ENCODE measurements at places on chromosomes 11 and 22.

DNA sequence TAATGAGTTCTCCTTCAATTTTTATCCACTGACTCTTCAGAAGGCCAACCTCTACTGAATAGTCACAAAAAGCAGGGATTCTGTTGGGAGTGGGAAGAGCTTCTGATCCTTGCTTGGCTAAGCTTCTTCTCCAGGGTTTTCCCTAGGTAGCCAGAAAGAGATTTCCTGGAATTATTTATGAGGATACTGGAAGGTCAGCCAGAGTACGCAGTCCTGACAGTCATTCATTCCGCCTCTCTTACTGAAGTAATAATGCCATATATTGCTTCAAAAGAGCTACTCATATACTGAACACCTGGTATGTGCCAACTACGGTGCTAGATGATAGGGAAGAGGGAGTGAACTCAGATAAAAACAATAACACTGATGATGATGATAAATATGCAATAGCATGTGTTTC is 116.1 kb downstream of the CCDC34 start:
- no peaks in the 10 kb centered on the region for H3K4me1 ChIP-seq
- peaks cover 3% of the 10 kb centered on the region for H3K27me3 ChIP-seq
- H3K4me3 ChIP-seq = no peak overlapping the region
- no peak overlapping the region for H3K27ac ChIP-seq
- DNase-seq = no peak
- H3K36me3 ChIP-seq = no peaks in the 10 kb centered on the region

- no peak overlapping the region for H3K27ac ChIP-seq
- no peaks in the 10 kb centered on the region for H3K36me3 ChIP-seq
- peaks cover 4% of the 10 kb centered on the region for H3K4me1 ChIP-seq
- H3K27me3 ChIP-seq = peaks cover 5% of the 10 kb centered on the region
- DNase-seq = peak; percentile 61
- H3K4me3 ChIP-seq = peak overlapping the region; percentile 30
Measured at GRCh38 chr11:72471005-72471898, 36.9 kb upstream of the CLPB start.

GRCh38 chr11:59501931-59502330 is 1.4 kb upstream of the OR4D11 start:
- H3K4me3 ChIP-seq = no peak overlapping the region
- DNase-seq = no peak
- no peak overlapping the region for H3K27ac ChIP-seq
- peaks cover 2% of the 10 kb centered on the region for H3K36me3 ChIP-seq
- H3K4me1 ChIP-seq = no peaks in the 10 kb centered on the region

- H3K27me3 ChIP-seq = no peaks in the 10 kb centered on the region
- peaks cover 2% of the 10 kb centered on the region for H3K4me1 ChIP-seq
- DNase-seq = no peak
- no peak overlapping the region for H3K27ac ChIP-seq
Measured at GRCh38 chr11:104624021-104624420, 274.2 kb downstream of the CASP12 start.

- no peak overlapping the region for H3K4me3 ChIP-seq
- H3K36me3 ChIP-seq = no peaks in the 10 kb centered on the region
- DNase-seq = no peak
- peaks cover 23% of the 10 kb centered on the region for H3K4me1 ChIP-seq
- H3K27ac ChIP-seq = no peak overlapping the region
Measured at GRCh38 chr11:122720107-122720881, 64.8 kb downstream of the UBASH3B start.

- no peaks in the 10 kb centered on the region for H3K36me3 ChIP-seq
- peaks cover 3% of the 10 kb centered on the region for H3K4me1 ChIP-seq
- no peak for DNase-seq
- H3K27ac ChIP-seq = no peak overlapping the region
- no peak overlapping the region for H3K4me3 ChIP-seq
Measured at GRCh38 chr11:122107566-122107965, 8.4 kb downstream of the BLID start.

DNA sequence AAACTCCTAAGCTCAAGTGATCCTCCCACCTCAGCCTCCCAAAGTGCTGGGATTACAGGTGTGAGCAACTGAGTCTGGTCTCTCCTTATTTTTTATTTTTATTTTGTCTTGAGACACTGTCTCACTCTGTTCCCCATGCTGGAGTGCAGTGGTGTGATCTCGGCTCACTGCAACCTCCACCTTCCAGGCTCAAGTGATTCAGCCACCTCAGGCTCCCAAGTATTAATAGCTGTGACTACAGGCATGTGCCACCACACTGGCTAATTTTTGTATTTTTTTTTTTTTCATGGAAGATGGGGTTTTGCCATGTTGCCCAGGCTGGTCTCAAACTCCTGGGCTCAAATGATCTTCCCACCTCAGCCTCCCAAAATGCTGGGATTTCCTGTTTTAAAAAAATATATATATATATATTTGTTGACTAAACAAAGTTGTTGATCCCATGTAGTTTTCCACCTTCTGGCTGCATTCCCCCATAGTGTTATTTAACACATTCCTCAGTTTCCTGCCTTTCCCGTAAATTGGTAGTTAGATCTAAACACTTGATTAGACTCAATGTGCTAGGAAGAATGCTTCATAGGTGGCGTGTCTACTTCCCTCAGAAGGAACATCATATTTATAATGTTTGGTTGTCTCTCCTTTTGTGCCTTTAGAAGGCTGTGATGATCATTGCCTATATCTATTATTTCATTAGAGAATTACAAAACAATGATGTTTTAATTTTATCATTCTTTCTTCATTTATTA is 38.8 kb downstream of the LRRC32 start:
- no peaks in the 10 kb centered on the region for H3K36me3 ChIP-seq
- H3K4me1 ChIP-seq = peaks cover 45% of the 10 kb centered on the region
- no peak for DNase-seq
- H3K27ac ChIP-seq = no peak overlapping the region
- peaks cover 8% of the 10 kb centered on the region for H3K27me3 ChIP-seq
- no peak overlapping the region for H3K4me3 ChIP-seq

DNA sequence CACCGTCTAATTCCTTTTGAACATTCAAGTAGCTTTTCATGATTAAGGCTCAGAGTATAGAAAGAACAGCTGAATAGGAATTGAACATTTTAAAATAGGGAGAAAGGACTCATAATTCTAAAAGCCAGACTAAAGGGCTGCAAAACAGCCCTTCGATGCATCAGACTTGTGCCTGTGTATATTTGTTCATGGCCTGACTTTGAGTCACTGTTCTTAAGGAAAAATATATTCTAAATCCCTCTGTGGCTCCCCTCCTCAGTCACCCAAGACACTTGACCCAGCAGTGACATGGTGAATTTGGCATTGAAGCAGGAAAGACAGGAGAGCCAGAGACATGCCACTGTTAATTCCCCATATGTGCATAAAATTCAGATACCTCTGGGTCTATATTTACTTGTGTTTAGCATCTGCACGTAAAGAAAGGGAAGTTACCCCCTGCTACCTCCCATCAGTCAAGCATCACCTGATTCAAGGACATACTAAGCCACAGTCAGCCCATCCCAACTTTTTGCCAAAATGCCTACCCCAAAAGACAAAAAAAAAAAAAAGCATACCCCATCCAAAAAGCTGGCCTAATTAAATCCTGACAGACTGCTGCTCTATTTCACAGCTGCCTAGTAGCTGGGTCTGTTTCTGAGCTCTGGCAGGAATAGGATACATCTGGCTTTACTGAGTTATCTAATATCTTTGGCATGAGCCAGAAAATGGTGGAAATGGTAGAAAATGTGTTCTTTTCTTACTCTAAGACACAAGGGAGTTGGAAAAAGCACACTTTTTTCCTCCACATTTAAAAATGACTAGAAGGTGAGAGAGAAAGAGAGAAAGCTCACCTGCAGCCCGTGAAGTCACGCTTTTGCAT is 93.5 kb downstream of the COMMD9 start:
- no peak overlapping the region for H3K4me3 ChIP-seq
- H3K36me3 ChIP-seq = no peaks in the 10 kb centered on the region
- no peak overlapping the region for H3K27ac ChIP-seq
- H3K4me1 ChIP-seq = no peaks in the 10 kb centered on the region
- DNase-seq = no peak
- H3K27me3 ChIP-seq = peaks cover 2% of the 10 kb centered on the region

DNA sequence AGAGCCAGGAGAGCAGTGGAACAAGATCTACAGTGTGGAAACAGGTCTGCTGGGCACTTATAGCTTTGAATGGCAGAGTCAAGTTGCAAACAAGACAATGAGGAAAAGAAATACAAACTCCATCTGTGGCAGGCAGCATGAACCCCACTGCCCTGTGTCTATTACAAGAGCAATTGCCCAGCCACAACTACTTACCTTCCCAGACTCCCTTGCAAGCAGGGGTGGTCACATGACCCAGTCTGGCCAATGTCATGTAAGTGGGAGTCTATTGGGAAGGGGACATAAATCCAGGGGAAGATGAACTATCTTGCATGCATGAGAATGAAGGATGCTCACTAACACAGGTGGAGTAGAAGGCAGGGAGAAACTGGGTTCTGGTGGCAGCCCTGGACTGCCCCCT is 44.1 kb upstream of the RFPL3 start:
- no peak overlapping the region for H3K4me3 ChIP-seq
- DNase-seq = no peak

- H3K27ac ChIP-seq = no peak overlapping the region
- H3K27me3 ChIP-seq = no peaks in the 10 kb centered on the region
- peaks cover 12% of the 10 kb centered on the region for H3K36me3 ChIP-seq
Measured at GRCh38 chr11:118783724-118784495, 7.1 kb downstream of the DDX6 start.

GRCh38 chr22:40452730-40453487 is 82.5 kb downstream of the SGSM3 start:
- no peak overlapping the region for H3K4me3 ChIP-seq
- H3K27ac ChIP-seq = peak overlapping the region; percentile 75
- H3K36me3 ChIP-seq = peaks cover 18% of the 10 kb centered on the region
- H3K4me1 ChIP-seq = peaks cover 38% of the 10 kb centered on the region

GRCh38 chr22:35627267-35628041 is 10.3 kb upstream of the MB start:
- peaks cover 12% of the 10 kb centered on the region for H3K4me1 ChIP-seq
- DNase-seq = no peak
- H3K4me3 ChIP-seq = no peak overlapping the region
- peaks cover 3% of the 10 kb centered on the region for H3K36me3 ChIP-seq
- H3K27ac ChIP-seq = peak overlapping the region; percentile 60

DNA sequence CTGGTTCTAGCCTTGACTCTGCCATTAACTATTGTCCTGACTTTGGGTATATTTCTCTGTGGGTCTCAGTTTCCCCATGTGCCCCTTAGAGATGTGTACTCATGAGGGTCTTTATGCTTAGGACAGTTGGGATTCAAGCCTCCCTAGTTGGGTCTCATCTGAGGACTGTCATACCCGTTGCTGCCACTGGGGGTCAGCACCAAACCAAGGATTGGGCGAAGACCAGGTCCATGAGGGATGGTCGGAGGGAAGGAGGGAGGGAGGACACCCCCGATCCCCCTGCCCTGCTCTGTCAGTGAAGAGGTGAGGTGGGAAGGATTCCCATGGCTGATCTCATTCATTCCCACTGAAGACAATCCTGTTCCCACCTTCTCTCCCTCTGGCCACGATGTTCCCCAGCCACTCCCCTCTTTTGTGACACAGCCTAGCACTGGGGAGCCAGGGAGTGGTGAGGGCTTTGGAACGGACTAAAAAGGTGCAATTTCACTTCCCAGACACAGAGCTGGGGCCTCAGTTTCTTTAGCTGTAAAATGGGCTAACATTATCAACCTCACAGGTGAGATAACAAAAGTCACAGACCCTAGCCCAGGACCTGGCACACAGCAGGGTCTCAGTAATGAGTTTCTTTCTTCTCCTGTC is 12.4 kb upstream of the KLHL35 start:
- H3K27me3 ChIP-seq = no peaks in the 10 kb centered on the region
- H3K27ac ChIP-seq = no peak overlapping the region
- no peaks in the 10 kb centered on the region for H3K4me1 ChIP-seq
- DNase-seq = peak; percentile 70
- no peak overlapping the region for H3K4me3 ChIP-seq
- H3K36me3 ChIP-seq = peaks cover 15% of the 10 kb centered on the region

DNA sequence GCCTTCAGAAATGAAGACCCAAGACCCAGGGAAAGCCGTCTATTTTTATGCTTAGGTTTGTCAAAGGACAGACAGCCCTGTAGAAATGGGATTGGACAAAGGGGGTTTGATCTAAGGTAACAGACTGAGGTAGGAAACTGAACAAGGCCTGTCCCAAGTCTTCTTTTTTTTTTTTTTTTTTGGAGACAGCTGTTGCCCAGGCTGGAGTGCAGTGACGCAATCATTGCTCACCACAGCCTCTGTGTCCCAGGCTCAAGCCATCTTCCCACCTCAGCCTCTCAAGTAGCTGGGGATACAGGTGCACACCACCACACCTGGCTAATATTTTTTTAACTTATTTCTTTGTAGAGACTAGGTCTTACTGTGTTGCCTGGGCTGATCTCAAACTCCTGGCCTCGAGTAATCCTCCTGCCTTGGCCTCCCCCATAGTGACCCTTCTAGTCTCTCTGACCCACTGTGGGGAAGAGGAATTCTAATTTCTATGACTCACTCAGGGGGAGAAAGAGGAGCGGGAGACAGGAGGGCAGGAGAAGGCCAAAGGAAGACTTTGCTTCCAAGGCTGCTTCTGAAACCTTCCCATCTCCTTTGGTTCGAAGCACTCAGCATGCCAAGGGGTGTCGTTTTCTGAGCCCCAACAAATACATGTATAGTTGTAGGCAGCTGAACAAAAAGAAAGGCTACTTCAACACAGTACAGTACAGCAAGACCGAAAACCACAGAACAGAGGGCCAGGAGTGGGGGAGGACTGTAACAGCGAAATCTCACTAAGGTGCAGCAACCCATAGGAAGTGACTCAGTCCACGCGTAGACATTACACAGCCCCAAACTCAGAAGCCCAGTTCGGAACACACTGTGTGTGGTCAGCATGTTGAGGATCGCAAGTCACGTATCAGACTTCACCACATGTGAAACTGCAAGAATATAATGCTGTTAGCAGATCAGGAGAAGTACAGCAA is 872 bp downstream of the TMA7B start:
- no peak overlapping the region for H3K27ac ChIP-seq
- H3K36me3 ChIP-seq = peaks cover 31% of the 10 kb centered on the region
- H3K4me1 ChIP-seq = peaks cover 14% of the 10 kb centered on the region
- H3K4me3 ChIP-seq = no peak overlapping the region
- DNase-seq = no peak

GRCh38 chr22:44885806-44886360 is 123.9 kb downstream of the PHF21B start:
- no peaks in the 10 kb centered on the region for H3K4me1 ChIP-seq
- H3K27ac ChIP-seq = no peak overlapping the region
- H3K4me3 ChIP-seq = no peak overlapping the region
- no peaks in the 10 kb centered on the region for H3K36me3 ChIP-seq
- DNase-seq = no peak
- H3K27me3 ChIP-seq = peaks cover 2% of the 10 kb centered on the region

- H3K4me3 ChIP-seq = peak overlapping the region; percentile 92
- H3K27ac ChIP-seq = peak overlapping the region; percentile 90
Measured at GRCh38 chr11:2300936-2301630, 635 bp downstream of the C11orf21 start.

All from memory B cell (primary cell).